ENCODE measurements at places on chromosomes 16 and 17. TPM values are rescaled to one million over a fixed set of nuclear protein-coding genes. Genes with fewer than 3 reads are reported as not detected.

Gene TUFM
- 319 TPM for total RNA-seq

Gene TVP23B
- total RNA-seq, result 63.8 TPM

Gene ABI3
- total RNA-seq, result not detected

Gene MED13
- 15.3 TPM for total RNA-seq

Gene NMRAL1
- total RNA-seq, result 42.9 TPM

Gene MPHOSPH6
- total RNA-seq, result 27.6 TPM

Gene PIRT
- total RNA-seq, result not detected

Gene TTYH2
- 2.1 TPM for total RNA-seq

Gene TBX6
- total RNA-seq, result 0.31 TPM

Gene PRR15L
- total RNA-seq, result 2.1 TPM

Gene MYH1
- total RNA-seq, result not detected

Gene EME1
- total RNA-seq, result 14.9 TPM

Gene HSF5
- total RNA-seq, result not detected

Gene PRKCA
- total RNA-seq, result 33.1 TPM

Gene SCPEP1
- 43.2 TPM for total RNA-seq

Gene KCNAB3
- total RNA-seq, result 1.7 TPM

Gene USP36
- total RNA-seq, result 62.2 TPM

Gene KRTAP2-1
- total RNA-seq, result not detected

Gene CD300H
- 0.31 TPM for total RNA-seq

Gene SLC12A4
- total RNA-seq, result 23.7 TPM

Gene SUMO2
- total RNA-seq, result 342 TPM

Gene RND2
- total RNA-seq, result 0.19 TPM

Gene CALB2
- 4.5 TPM for total RNA-seq

Gene SYNGR3
- total RNA-seq, result 9.5 TPM

Gene TPSAB1
- total RNA-seq, result not detected

Gene FKBP10
- 112 TPM for total RNA-seq

Gene GFAP
- total RNA-seq, result 0.85 TPM

Gene CCL4L2
- total RNA-seq, result not detected

Gene ATAD5
- 4.3 TPM for total RNA-seq

Gene KLHL10
- total RNA-seq, result 0.18 TPM

Gene PMFBP1
- total RNA-seq, result not detected

Gene TBC1D3
- total RNA-seq, result 0.07 TPM

Gene SLC4A1
- not detected for total RNA-seq

Gene SLC5A11
- 0.24 TPM for total RNA-seq

Gene ATP1B2
- 0.45 TPM for total RNA-seq

Gene PPY
- not detected for total RNA-seq

Gene GNG13
- not detected for total RNA-seq

Gene MYO15A
- 0.73 TPM for total RNA-seq

Gene NTN1
- total RNA-seq, result 0.37 TPM

Gene GAST
- not detected for total RNA-seq

Gene G6PC3
- 117 TPM for total RNA-seq

Gene TNFRSF17
- not detected for total RNA-seq

All from A549 treated with Mapracorat at 1 μM for 4 hours (cell line).